ENCODE measurements at places on chromosomes 3 and 15.

- no peak for DNase-seq
Measured at GRCh38 chr3:45198264-45199260, 27.5 kb downstream of the TMEM158 start.

- no peak for DNase-seq
Measured at GRCh38 chr3:28376424-28376823, 27.8 kb upstream of the AZI2 start.

DNA sequence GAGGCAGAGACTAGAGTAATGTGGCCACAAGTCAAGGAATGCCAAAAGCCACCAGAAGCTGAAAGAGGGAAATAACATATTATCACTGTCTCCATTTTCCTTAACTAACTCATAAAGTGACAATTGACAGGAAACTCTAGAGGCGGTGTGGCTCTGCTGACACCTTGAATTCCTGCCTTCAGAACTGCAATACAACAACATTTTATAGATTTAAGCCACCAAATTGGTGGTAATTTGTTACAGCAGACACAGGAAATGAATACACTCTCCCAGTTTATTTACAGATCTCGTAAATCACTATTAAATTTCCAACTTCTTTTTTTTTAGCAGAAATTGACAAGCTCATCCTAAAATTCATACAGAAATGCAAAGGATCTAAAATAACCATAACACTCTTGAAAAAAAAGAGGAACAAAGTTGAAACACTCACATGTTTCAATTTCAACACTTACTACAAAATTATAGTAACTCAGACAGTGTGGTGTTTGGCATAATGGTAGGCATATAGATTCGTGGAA lies 449.9 kb downstream of the OTOL1 start:
- peak; percentile 72 for DNase-seq

GRCh38 chr3:107217172-107217571 lies 160.1 kb upstream of the CCDC54 start:
- no peak for DNase-seq

- DNase-seq = no peak
Measured at GRCh38 chr15:48683991-48684765, 38.7 kb upstream of the FBN1 start.

GRCh38 chr3:142642956-142643355 lies 46.8 kb downstream of the PLS1 start:
- no peak for DNase-seq

GRCh38 chr15:57085267-57085666 lies 166.8 kb downstream of the TCF12 start:
- no peak for DNase-seq

DNA sequence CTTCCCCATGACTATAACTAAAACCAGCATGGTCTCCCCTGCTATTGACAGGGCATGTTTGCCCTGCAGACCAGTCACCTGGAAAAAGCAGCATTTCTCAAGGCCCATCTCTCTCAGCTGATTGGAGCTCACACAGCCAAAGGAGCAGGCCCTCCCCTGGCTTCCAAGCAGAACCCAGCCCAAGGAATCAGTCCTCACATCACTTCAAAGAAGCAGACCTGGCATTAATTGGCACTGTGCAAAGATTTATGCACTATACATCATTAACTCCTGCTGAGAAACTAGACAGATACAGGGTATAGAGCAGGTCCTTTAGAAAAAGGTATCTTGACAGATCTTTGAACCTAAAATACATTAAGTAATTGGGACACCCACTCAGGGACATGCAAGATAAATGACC lies 323.8 kb upstream of the PPP2R3A start:
- DNase-seq = no peak

GRCh38 chr15:87219650-87220615 lies 1036.6 kb downstream of the NTRK3 start:
- DNase-seq = no peak

- no peak for DNase-seq
Measured at GRCh38 chr15:62407216-62407615, 242.1 kb upstream of the C2CD4B start.

GRCh38 chr15:45714590-45715488 lies 80.0 kb downstream of the SQOR start:
- DNase-seq = peak; percentile 42

DNA sequence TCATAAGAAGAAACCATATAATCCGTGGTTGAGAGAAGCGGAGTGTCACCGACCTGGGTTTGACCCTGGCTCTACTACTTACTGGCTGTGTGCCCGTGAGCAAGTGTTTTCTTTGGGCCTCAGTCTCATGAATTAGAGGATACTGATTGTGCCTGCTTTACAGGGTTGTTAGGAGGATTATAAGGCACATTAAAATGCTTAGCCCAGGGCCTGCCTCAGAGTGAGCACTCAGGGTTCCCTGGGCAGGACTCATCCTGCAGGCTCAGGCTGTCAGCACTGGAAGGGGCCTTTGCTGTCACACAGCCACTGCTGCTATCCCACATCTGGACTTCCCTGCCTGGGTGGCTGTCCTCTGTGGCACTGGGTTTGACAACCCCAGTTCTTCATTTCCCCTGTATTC lies 4.7 kb downstream of the PLA2G4F start:
- DNase-seq = no peak

DNA sequence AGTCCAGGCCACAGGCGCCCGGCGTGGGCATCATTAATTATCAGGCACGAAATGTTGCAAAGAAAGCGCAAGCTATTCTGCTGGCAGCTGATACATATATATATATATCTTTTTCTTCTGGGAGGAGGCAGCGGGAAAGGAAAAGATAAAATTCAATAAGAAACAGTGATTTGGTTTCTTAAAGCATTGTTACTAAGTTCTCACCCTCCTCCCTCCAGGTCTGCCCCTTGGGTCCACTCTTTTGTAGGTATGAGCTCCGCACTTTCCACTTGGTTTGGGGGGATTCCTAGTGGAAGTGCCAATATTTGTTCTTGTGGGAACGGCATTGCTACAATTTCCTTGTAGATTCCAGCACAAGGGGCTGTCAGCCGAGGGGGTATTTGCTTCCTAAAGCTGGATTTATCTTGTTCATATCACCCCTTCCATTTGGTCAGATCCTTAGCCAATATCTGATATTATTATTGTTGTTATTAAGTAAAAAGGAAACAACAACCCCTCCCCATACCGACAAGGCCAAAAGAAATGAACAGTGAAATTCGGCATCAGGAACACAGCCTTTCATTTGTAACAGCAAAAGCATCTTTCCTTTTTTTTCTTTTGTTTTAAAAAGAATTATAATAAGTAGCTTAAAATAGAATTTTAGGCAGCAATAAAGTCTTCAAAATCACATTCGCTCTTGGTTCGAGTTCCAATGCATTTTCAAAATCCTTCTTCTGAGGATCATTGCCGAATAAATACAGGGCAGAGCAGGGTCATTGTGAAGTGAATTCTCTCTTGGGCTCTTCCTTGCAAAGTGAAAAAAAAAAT lies 15.6 kb downstream of the ZIC1 start:
- no peak for DNase-seq

- DNase-seq = no peak
Measured at GRCh38 chr15:82768414-82769054, 37.3 kb downstream of the FSD2 start.

- no peak for DNase-seq
Measured at GRCh38 chr3:52405601-52406110, 39.2 kb downstream of the SEMA3G start.

- no peak for DNase-seq
Measured at GRCh38 chr3:14472471-14473351, 67.4 kb downstream of the GRIP2 start.

DNA sequence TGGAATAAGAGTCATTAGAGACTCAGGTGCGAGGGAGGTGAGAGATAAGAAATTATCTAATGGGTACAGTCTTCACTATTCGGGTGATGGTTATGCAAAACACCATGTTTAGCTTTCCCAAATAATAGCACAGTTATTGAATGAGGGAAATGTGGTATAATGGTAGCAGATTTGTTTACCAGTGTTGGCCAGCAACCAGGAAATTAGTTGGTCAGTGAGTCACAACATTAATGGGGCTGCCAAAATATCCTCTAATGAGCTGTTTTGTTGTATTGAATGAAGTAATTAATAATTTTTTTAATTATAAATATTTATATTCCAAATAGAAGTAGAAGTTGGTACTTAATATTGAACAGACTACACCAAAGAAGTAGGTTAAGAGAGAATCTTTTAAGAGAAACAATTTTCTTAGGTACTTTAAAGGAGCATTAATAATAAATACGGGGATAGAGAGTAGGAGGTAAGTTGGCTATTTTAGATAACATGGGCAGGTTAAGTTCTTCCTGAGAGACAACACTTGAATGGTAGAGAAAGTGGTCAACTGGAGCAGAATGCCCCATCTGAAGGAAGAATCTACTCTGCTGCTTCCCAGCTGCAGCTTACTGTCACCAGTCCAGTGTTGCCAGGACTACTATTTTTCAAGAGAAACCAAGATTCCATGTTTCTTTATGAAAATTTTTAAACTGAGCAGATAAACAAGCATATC lies 218.8 kb downstream of the UBE2E2 start:
- no peak for DNase-seq

DNA sequence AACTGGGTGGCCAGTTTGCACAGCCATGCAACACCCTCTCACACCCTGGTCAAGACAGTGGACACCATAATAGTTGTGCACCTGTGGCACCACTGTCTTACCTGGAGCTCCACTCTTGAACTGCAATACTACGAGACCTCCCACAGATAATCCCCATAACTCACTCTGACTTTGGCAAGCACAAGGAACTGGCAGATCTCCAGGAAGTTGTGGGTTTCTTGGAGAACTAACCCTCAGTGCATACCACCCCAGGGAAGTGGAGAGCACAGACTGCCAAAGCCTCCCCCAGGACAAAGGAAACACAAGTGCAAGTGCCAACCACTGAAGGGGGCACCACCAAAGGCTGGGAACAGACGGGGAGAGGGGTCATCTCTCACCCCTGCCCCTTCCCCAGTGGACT lies 318.6 kb downstream of the SUCLG2 start:
- peak; percentile 40 for DNase-seq

GRCh38 chr3:129501630-129502029 lies 26.8 kb upstream of the RHO start:
- DNase-seq = no peak

DNA sequence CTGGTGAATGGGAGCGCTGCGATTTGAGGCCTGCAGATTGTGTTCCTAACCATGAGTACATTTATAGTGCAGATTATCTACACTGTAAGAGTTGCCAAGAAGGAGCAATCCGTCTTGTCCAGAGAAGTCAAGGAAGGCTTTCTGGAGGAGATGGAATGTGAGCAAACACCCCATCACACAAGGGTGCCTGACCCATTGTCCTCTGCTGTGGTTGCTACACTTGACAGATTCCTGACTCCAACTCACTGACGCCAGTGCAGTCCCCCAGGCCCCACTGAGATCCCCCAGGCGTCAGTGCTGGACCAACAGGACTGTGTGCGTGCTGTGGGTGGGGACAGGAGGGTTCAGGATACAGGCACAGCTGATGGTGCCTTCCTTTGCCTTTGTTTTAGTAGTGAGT lies 135.9 kb upstream of the TPM1 start:
- no peak for DNase-seq

GRCh38 chr3:129549006-129549800 lies 6.2 kb downstream of the H1-8 start:
- peak; percentile 41 for DNase-seq

DNA sequence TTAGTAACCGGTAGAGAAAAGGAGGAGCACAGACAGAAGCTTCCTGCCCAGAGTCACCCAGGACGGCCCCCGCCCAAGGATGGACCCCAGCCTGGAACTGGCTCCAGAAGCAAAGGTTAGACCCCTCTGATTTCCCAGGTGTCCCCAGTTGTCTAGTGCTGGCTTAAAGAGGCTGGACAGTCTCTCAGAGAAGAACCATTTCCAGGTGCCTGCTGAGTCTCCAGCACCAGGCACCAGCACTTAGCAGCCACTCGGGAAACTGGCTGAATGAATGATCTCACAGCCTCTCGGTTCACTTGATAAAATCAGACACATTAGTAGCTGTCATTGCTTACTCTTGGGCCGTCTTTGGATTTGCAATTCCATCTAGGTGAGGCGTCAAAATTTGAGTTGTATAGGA lies 139.7 kb upstream of the HES1 start:
- DNase-seq = no peak

Data from Kasumi-1 (cell line).